ENCODE measurements at places on chromosomes 3 and 15.

DNA sequence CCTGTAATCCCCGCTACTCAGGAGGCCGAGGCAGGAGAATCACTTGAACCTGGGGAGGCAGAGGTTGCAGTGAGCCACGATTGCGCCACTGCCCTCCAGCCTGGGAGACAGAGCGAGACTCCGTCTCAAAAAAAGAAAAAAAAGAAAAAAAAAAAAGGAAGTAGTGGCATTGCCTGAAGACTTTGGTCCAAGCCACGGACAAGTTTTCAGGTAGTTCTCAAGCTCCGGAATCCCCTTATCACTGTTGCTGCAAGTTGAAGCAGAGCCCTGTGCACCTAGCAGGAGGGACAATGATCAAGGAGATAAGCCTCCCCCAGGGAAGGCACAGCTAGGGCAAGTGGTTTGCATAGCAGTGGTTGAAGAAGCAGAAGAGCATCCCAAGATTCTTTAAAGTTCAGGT, 97.6 kb downstream of the MEX3B start:
- DNase-seq, result no peak

DNA sequence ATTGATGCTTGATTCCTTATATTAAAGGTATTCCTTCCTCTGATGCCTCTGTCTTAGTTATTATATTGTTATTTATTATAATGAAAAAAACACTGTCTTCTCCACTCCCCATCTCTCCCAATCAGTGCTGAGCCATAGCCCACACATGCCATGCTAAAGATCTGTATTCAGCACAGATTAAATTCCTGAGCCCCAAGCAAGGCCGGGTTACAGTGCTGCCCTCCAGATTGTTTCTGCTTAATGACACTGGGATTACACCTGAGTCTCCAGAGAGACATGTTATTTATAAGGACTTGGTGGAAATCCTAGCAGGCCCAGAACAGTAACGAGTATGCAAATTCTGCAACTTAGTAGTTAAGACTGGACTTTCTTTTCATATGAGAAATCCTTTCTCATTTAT, 305.9 kb upstream of the UMPS start:
- no peak for DNase-seq

DNA sequence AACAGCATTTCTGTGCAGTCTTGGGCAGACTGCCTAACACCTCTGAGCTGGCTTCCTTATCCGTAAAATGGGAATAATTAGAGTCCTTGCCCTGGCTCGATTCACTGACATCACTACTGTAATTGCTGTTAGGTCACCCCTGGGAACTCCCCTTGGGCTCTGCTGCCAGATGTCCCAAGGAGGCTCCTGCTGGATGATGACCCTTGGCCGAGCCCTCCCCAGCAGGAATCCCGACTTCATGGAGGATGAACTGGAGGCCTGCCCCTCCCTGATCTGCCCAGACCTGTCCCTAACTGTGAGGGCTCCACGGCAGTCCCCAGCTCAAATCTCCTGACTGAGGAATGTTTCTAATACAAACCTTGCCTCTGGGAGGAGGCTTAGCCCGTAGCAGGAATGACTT, 18.0 kb downstream of the ESYT3 start:
- no peak for DNase-seq

GRCh38 chr15:31320022-31320421, 6.6 kb upstream of the KLF13 start:
- no peak for DNase-seq

- DNase-seq, result no peak
Measured at GRCh38 chr3:20154928-20155327, 31.1 kb downstream of the SGO1 start.

GRCh38 chr15:39376371-39376909, 204.4 kb upstream of the THBS1 start:
- DNase-seq, result no peak

DNA sequence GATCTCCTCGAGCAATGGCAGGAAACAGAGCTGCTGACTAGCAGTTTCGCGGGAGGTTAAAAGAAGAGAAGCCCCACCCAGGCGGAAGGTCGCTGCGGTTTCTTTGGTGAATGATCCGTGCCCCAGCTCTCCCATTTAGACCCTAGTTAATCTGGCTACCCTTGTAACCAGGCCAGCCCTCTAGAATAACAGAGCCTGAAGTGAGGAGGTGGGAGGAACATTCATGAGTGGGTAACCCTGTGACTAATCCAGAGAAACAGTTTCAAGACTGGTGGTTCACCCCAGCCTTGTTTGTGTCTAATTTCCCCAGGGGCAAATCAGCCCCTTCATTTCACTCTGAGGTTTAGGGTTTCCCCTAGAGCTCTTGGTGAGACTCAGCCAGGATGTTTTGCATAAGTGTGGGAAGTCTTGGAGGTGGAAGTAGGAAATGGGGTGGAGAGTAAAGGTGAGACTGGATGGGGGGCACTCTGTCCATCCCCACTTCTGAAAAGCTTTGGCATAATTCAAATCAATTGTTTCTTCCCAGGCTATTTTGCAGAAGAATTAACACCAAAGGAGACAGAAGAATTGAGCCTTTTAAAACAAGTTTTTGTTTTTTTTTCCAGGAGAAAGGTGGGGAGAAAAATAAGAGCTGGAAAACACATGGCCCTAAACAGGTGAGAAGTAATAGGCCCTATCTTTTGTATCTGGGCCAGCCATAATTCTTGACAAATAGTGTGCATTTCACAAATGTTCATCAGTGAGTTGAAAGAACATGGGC, 303.1 kb downstream of the RPLP1 start:
- no peak for DNase-seq

GRCh38 chr3:58190291-58190690, 20.5 kb downstream of the DNASE1L3 start:
- DNase-seq, result no peak

GRCh38 chr3:151085227-151085888, at the start of gene MED12L:
MED12L (plus strand) TSS chr3:151085664; CDS start chr3:151086927, 1,263 bp downstream.
- peak; percentile 24 for DNase-seq

GRCh38 chr3:42229942-42230688, 35.9 kb downstream of the CCK start:
- DNase-seq, result peak; percentile 18

GRCh38 chr15:60850903-60851302, 372.0 kb upstream of the ICE2 start:
- no peak for DNase-seq

DNA sequence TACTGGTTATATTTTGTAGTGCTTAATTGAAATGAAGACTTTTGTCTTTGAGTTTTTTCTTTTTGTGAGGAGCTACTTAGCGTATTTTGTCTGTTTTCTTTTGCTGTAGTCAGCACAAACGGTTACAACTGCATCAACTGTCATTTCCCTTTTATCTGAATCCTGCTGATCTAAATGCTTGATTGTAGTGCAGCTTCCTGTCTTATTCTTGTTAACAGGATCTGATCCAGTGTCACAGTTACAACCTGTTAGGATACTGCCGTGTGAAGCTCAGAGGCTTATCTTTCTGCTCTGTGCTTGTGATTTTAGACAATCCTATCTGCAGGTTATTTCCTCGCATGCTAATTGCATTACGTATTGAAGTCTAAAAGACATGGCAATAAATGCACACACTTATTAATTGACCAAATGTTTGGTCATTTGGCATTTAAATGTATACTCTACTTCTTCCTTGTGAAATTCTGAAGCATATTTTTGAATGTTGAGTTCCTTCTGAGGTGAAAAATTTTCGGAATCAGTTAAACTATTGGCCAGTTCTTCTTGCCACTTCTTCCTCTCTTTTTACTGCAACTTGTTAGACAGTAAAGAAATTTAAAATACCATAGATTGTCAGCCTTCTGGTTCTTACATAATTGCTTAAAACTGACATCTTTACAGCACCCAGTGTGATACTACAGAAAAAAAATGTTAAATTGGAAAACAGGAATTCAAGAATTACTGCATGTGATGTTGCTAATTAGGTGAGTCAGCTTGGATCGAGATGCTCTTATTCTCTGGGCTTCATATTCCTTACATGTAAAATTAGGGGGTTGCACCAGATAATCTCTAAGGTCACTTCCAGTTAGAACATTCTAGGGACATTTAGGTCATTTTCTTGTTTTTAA, 168.2 kb downstream of the MBNL1 start:
- peak; percentile 18 for DNase-seq

DNA sequence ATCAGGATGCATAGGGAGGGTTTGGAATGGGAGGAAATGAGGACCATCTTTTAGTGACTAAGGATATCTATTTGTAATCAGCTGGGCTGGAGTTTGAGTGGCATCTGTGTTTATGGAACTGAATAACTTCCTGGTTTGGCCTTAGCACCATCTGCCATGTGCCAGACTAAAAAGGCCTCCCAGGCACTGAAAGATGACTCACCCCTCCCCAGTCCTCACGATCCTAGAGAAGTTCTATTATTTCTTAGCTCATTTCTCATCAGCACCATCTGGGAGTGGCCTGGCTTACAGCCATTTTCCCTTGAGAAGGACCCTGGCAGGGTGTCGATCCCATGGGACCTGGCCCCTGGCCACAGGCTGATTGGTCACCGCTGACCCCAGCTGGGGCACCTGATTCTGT, 23.9 kb upstream of the CTXND1 start:
- DNase-seq, result peak; percentile 2

GRCh38 chr3:121274411-121274810, 271.4 kb downstream of the POLQ start:
- DNase-seq, result no peak

- no peak for DNase-seq
Measured at GRCh38 chr15:64560998-64561397, 100.6 kb downstream of the ZNF609 start.

GRCh38 chr3:150521463-150521862, 24.8 kb downstream of the SERP1 start:
- DNase-seq, result no peak

DNA sequence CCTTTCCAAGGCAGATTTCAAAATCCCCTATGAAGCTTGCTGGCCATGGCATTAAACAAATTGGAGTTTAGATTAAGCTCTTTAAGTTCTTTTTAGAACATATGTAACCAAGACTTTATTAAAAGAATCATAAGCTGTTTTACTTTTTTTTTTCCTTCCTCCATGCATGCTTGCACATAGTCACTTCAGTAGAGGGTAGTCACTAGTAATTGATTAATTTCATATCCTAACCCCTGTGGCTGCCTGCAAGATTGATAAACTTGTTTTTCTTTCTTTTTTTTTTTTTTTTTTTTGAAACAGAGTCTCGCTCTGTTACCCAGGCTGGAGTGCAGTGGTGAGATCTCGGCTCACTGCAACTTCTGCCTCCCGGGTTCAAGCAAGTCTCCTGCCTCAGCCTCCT, 33.3 kb upstream of the ZKSCAN7 start:
- no peak for DNase-seq

DNA sequence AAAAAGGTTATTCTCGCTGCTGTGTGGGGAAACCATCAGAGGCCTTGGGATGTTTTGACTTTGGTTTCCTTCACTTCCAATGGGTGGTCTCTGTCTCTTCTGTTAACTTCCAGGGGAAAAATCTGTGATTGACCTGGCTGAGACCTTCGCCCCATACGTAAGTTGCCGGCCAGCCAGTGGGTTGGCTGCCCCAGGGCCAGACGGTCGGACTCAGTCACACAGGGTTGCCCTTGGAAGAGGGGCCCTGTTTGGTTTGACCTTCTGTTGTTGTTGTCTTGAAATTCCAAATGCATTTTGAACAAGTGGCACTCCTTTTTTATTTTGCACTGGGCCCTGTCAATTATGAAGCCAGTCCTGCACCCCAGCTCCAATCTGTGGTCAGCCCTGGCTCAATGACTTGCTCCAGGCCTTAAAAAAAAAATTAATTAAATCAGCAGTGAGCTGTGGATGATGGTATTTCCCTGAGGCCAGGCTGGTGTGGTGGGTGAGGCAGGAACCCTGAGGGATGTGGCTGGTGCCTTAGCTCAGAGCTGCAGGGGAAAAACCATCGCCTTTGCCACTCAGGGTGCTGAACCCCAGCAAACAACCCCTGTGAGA, 4.5 kb downstream of the FAM107A start:
- DNase-seq, result no peak

GRCh38 chr15:48703544-48703943, 58.0 kb upstream of the FBN1 start:
- DNase-seq, result peak; percentile 85

GRCh38 chr3:114582929-114583328, 289.1 kb downstream of the TIGIT start:
- DNase-seq, result no peak

GRCh38 chr3:41320953-41321641, 121.8 kb downstream of the CTNNB1 start:
- no peak for DNase-seq

GRCh38 chr15:46366360-46367007, 731.7 kb downstream of the SQOR start:
- DNase-seq, result no peak

GRCh38 chr3:62659660-62660059, 215.6 kb downstream of the CADPS start:
- no peak for DNase-seq

- no peak for DNase-seq
Measured at GRCh38 chr15:57403017-57403416, 26.7 kb downstream of the CGNL1 start.

GRCh38 chr3:193040836-193041672, 123.4 kb upstream of the MB21D2 start:
- DNase-seq, result peak; percentile 15

- no peak for DNase-seq
Measured at GRCh38 chr3:148727231-148727630, 29.5 kb downstream of the AGTR1 start.

GRCh38 chr3:13011573-13012220, 61.5 kb downstream of the IQSEC1 start:
- no peak for DNase-seq

- no peak for DNase-seq
Measured at GRCh38 chr15:57932348-57932747, 133.2 kb downstream of the ALDH1A2 start.

All from fibroblast of skin of left biceps (primary cell).